ENCODE measurements at places on chromosomes 11 and 22. TPM values are rescaled to one million over a fixed set of nuclear protein-coding genes. Genes with fewer than 3 reads are reported as not detected.

Gene B3GAT1
- total RNA-seq, result not detected

Gene IL17REL
- total RNA-seq, result not detected

Gene SNX15
- total RNA-seq, result 7.3 TPM

Gene CCND1
- 2.4 TPM for total RNA-seq

Gene CEP126
- 1.9 TPM for total RNA-seq

Gene PRODH
- total RNA-seq, result not detected

All from activated naive CD8-positive, alpha-beta T cell treated with anti-CD3 and anti-CD28 coated beads for 36 hours (primary cell).